ENCODE measurements at places on chromosomes 4 and X.
A peak's percentile ranks its signal among the peaks of the same experiment; 100 is the strongest.

GRCh38 chrX:155896512-155896911, 15.4 kb downstream of the VAMP7 start:
- no peak for DNase-seq

GRCh38 chr4:7027913-7028312, 15.3 kb upstream of the TADA2B start:
- DNase-seq = no peak

DNA sequence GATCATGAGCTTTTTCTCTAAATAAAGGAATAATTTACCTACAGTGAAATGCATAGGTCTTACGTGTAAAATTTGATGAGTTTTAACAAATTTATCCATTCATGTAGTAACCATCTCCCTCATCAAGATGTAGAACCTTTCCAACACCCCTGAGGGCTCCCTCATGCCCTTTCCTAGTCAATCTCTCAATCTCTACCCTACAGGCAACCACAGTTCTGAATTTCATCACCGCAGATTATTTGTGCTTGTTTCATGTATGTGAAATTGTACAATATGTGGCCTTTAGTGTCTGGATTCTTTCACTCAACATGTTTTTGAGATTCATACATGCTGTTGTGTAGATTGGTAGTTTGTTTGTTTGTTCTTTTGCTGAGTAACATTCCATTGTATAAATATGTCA, 2.1 kb downstream of the VGLL1 start:
- DNase-seq = no peak

DNA sequence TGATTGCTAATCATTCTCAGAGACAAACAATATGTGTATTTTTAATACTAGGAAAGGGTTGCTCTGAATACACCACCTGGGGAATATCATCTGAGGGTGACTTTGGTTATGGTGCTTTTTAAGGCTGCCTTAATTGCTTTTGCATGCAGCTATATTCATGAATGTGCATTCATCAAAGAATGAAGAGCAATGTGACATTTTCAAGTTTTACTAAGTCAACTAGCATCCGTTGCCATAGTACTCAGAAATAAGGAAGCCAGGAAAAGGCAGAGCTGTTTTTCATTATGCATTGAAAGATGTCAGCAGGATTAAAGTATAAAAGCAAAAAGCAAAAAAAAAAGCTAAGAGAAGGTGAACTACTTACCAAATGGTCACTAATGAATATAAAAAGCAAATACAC, 67.4 kb upstream of the PCDH18 start:
- no peak for DNase-seq

- DNase-seq = no peak
Measured at GRCh38 chrX:114272096-114272686, 311.7 kb upstream of the HTR2C start.

GRCh38 chrX:105260291-105261043, 40.0 kb upstream of the TEX13A start:
- DNase-seq = peak; percentile 13

GRCh38 chr4:74878323-74878722, 54.6 kb upstream of the PARM1 start:
- no peak for DNase-seq

DNA sequence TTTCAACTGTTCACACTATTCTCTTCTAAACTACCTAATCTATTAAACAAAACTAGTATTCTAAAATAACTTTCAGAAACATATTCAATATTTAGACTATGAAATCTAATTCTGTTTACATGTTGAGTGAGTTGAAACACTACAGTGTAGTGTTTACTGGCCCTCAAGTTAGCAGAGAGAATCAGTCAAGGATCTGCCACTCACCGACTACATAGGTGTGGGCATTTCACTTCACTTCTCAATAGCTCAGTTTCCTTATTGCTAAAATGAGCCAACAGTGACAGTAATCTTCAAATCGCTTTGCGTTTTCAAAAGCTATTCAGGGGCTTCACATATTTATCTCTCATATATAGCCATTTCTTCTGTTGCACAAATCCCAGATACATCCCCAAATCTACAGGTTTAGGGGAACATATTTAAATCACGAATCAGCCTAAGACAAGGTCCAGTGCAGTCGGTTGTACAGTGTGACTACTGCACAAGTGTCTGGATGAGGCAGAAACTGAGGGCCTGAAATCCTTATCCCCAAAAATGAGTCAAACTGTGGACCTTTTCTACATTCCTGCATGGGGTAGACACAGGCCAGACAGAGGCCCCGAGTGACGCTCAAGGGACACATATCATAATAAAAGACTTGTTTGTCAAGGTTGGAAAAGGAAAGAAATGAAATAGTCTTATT, 129.8 kb downstream of the PPP3CA start:
- DNase-seq = no peak

GRCh38 chr4:27881705-27882104, 1021.1 kb downstream of the STIM2 start:
- DNase-seq = no peak

GRCh38 chr4:37160653-37161052, 83.9 kb upstream of the NWD2 start:
- DNase-seq = no peak

GRCh38 chr4:6920171-6920570, 10.5 kb downstream of the TBC1D14 start:
- DNase-seq = no peak

DNA sequence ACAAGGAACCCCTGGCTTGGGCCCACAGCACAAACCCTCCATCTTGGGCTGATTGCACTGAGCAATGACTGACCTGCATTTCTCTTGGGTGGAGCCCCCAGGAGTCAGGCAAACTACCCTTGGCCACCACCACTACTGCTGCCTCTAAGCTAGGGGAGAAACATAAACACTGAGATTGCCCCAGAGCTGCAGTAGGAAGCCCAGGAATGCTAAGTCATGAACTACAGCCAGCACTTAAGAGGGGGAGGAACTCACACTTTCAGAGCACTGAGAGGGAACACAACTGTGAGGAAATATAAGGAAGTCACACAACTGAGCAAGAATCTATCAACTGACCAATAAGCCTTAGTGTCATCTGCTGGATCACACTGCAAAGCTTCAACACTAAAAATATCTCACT, 111.6 kb upstream of the PPP3CA start:
- DNase-seq = no peak

- DNase-seq = no peak
Measured at GRCh38 chr4:25727711-25728493, 72.3 kb downstream of the SLC34A2 start.
